GM13977 (cell line): ENCODE measurements at places on chromosomes 5 and 9.

GRCh38 chr9:136799854-136800657 lies 3.9 kb downstream of the CCDC183 start:
- peak; percentile 45 for DNase-seq

DNA sequence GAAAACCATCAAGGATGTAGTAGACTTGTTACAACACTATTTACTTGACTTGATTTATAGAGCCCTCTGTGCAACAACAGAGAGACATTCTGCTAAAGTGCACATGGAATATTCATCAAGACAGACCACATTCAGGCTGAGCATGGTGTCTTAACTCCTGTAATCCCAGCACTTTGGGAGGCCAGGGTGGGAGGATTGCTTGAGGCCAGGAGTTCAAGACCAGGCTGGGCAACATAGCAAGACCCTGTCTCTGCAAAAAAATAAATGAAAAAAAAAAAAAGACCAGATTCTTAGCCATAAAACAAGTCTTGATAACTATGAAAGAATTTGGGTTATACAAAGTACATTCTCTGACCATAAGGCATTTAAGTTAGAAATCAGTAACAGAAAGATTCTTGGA lies 25.3 kb downstream of the DENND4C start:
- no peak for DNase-seq

- DNase-seq, result no peak
Measured at GRCh38 chr9:15369238-15369637, 53.4 kb upstream of the SNAPC3 start.

DNA sequence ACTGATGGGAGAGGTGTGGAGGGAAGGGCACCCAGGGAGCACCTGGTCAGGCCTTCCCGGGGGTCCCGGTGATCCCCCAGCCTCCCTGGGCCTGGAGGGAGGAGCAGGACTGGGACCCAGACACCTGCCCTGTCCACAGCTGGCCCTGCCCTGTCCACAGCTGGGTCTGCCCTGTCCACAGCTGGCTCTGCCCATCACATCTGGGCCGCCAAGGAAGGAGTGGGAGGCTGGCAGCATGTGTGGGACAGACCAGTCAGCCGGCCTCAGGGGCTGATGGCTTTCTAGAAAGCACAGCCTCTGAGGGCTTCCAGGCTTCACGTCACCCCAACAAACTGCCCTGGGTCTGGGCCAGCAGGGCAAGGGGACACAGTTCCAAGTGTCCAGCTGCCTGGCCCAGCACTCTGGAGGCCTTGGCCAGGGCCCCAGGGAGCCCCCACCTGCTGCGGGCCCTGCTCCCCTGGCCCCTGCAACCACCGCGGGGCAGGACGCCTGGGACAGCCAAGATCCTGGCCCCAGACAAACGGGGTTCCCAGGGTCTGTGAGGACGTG lies 12.2 kb downstream of the DNLZ start:
- DNase-seq, result no peak

DNA sequence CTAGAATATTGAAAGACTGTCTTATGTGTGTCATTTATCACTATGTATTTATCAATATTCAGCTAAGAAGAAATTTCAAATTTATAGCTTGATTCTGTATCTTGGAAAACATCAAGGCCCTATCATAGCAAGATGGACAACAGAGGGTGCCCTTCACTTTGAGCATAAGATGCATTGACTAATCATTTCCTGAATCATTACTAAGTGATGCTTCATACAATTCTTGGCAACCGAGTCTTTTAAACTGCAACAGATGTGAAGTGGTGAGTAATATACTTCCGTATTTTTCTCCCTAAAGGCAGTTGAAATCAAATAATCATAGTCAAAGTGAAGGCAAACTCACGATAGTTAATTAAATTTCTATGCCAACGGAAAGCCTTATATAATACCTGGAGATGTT lies 318.6 kb upstream of the RGMB start:
- DNase-seq, result no peak

GRCh38 chr5:65508978-65509377 lies 27.3 kb upstream of the ADAMTS6 start:
- DNase-seq, result no peak

DNA sequence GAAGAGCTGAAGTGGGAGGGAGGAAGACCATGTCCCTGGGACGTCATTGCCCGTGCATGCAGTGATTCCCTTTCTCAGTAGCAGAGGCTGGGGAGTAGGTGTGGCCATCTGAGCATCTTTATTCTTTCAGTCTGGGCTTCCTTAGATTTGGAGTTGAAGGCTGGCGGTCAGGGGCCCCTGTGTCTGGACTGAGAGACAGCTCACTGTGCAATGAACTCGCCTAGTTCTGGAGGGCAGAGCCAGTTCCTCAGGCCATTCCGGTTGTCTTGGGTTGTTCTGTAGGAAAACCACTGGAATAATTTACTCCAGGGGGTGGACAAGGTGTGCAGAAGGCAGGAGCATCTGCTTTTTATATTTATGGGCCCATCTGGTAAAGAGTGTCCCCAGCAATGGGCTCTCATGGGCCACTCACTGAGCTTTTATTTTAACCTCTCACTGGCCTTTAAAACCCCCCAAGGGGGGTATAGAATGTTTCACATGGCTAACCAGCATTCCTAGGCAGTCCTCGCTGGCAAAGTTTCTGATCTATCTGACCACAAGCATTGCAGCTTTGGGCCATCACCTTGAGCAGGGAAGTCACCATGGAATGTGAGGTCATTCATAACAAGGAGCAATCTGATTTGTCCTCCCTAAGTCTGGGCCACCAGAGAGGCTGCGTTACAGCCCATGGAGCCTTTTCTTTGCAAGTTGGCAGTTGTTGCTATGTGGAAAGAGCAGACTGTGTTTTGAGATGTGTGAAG lies 9.2 kb downstream of the STC2 start:
- no peak for DNase-seq

GRCh38 chr5:168883281-168883741 lies 304.1 kb upstream of the PANK3 start:
- DNase-seq, result no peak

- no peak for DNase-seq
Measured at GRCh38 chr9:133882849-133883755, 109.0 kb downstream of the VAV2 start.

DNA sequence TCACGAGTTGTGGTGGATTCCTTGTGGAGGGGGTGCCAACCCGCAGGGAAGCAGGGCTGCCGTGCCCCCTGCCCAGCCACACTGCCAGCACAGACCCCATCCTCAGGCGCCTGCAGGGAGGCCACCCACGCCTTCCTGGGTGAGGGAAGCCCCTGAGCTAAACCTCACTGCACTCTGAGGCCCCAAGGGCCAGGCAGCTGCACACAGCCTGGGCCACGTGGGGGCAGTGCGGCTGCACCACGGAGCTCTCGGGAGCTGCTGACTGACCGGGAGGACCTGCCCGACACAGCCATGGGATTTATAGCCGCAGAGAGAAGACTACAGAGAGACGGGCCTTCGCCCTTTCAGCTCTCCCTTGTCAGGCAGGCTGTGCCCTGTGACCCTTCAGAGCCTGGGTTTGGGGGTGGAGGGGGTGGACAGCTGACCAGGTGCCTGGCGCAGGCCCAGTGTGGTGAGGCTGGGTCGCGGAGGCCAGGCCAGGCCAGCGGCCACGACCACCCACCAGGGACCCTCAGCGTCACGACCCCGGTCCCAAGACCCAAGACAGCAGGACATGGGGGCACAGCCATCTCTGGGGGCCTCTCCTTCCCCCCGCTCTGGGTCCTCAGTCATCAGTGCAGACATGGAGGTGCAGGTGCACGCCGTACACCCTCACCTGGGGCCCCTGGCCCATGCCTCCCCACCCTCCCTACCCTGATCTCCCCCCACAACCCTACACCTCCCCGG lies 4.3 kb upstream of the AHRR start:
- DNase-seq, result peak; percentile 92

DNA sequence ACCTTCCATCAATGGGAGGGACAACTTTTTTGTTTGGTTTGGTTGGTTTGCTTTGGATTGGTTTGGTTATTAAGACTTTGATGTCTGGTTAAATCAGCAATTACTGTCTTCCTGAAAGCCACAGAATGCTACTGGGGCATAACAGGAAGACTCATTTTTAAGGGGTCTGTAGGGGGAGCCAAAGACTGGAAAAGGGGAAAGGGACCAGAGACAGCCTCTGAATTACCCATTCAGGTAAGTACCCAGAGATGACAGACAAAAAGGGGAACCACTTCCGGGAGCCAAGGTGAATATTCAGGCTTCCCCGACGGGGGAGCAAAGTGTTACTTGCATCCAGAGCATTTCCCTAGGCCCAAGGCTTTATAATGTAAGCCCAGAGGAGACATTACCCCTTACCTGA lies 4.6 kb upstream of the FEM1C start:
- peak; percentile 47 for DNase-seq

DNA sequence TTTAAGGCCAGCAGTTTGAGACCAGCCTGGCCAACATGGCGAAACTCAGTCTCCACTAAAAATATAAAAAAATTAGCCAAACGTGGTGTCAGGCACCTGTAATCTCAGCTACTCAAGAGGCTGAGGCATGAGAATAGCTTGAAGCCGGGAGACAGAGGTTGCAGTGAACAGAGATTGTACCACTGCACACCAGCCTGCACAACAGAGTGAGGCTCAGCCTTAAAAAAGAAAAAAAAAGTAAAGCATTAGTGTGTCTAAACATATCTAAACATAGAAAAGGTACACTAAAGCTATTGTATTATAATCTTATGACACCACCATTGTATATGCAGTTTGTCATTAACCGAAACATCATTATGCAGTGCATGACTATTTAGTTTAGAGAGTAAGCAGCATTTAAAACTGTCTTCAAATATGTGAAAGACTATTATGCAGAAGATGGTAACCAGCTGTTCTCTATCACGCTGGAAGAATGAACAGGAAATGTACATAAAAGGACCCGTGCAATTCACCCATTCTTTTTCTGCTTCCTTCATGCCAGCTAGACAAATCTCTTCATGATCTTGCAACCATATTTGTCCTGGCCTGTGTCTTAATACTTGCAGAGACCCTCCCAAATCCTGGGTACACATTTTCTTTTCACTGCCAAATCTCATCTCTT lies 58.6 kb downstream of the ITGA1 start:
- no peak for DNase-seq

DNA sequence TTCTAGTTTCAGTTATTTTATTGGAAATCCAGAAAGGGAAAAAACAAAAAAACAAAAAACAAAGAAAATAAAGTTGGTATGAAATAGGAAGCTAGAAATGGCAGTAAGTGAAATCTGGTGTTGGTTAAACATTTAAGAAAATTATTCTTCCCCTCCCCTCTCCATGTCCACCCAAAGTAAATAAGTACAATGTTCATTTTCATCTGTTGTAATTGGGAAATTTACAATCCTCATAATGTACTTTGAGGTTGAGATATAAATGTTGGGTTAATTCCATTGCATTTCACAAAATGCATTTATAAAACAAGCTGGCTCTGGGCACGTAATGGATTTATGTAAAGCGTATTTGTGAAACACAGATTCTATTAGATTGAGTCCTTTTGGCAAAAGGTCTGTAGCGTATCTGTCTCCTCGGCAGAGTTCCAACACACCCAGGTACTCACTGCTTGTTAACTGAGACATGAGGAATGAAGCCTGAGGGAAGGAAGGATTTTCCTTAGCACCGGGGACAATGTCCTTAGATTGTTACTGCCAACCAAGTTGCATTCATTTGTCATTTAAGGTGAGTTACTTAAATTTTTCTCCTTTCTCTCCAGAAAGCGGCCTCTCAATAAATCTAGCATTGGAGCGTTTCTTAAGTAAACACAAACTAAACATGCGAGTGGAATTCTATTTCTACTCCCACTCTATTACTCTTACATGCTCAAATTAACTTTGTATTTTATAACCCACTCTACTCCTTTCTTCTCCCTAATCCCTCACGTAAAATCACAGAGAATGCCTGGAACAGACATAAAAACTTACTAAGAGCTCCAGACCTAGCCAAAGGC lies 912.3 kb upstream of the WWC1 start:
- no peak for DNase-seq

DNA sequence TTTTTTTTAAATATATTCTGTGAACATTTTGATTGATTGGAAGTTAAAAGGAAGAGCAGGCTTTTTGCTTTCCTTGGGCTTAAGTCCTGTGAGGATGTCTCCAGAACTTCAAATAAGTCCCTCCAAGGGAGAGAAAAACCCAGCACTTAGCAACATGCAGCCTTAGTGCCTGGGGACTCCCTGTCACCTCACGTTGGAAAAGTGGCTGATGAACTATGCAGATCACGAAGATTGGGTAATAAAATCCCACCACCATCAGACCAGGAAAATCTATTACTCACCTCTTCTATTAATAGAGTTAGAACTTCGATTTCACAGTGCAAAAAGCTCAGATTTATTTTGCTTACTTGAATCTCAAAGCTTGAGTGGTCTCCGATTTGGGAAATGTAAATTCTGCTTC lies 507.0 kb downstream of the MAT2B start:
- no peak for DNase-seq
